Activated naive CD8-positive, alpha-beta T cell treated with anti-CD3 and anti-CD28 coated beads, Interleukin-2, amount 50 U/mL, for 16 hours (primary cell): ENCODE measurements at places on chromosomes 2 and 18.

DNA sequence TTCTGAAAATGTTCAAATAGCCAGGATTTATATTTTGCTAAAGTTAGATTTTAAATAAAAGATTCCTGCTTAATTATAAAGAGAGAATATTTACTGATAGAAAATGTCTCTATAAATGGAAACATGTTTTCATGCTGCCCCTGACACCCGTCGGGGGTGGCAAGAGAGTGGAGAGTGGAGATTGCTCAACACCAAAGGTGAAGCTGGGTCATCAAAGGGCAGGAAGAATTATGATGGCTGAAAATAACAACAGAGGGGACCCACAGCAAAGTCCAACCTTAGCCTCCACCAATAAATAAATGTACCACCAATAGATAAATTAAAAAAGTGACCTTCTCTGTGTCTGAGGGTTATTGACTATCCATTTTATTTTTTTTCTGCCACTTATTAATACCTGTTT is 326.8 kb upstream of the GYPC start:
- no peak for DNase-seq

DNA sequence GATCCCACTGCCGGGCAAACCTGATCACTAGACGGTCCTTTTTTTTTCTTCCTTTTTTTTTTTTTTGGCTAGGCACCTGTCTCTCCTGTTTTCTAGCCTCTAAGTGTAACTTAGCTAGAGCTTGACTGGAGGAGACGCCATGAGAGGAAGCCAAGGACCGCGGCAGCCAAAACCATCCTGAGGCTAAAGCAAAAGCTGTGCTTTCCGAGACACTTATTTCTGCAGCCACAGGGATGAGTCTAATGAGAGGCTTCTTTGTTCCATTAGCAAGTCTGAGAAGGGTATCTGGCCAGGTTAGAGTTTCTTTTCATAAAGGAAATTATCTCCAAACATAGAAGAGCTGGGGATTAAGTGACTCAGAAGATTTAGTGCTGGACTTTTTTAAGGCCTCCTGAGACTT is 7.3 kb upstream of the CXCR4 start:
- no peak for DNase-seq

GRCh38 chr2:83055376-83056010 is 1403.6 kb downstream of the SUCLG1 start:
- no peak for DNase-seq

DNA sequence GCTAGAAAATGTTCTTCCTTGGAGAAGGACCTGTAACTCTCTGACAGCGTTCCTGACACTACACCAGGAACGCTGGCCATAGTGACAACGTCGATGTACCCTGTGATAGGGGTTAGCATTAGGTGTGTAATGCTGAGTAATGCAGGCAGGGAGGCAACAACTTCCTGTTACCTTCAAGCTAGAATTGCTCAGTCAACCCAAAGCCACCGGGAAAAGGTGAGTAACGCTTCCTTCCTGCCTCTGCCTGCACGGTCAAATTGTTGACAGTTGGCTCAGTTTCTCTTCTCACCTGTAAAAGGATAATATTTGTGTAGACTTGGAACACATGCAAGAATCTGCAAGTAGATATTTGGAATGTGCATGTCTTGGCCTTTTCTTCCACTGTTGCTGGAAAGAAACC is 12.7 kb downstream of the FAM110C start:
- DNase-seq: no peak

DNA sequence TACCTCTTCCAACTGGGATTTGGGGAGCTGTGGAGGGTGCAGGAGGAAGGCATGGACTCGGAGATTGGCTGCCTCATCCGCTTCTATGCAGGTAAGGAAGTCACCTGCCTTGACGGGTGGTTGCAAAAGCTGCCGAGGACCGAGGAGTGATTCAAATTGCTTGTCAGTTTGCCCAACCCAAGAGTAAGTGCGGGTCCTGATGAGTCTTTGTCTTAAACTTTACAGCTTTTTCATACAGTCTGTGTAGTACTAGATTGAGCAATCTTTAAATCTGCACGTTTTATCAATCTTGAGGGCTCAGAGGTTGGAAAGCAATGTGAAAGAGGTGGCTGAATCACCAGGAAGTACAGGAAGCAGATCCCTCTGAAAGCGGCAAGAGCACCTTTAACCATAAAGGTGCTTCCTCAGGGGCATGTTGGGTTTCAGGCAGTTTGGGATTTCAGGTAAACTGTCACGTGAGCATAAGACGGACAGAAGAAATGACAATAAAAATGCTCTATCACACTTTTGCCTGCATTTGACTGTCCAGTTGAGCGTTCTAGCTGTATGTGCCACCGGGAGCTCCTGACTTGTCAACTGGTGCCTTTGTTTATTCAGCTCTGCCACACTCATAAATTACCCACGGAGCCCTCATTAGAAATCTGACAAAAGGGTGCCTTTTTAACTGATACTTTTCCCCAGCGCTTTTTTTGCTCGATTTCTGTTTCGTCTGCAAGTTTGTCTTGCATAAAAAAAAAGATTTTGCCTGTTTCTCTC is 2.0 kb downstream of the PHLPP1 start:
- no peak for DNase-seq

GRCh38 chr2:199356412-199356811 is 101.3 kb downstream of the SATB2 start:
- no peak for DNase-seq
